ENCODE measurements at places on chromosomes 16 and 17.
A peak's percentile ranks its signal among the peaks of the same experiment; 100 is the strongest.

DNA sequence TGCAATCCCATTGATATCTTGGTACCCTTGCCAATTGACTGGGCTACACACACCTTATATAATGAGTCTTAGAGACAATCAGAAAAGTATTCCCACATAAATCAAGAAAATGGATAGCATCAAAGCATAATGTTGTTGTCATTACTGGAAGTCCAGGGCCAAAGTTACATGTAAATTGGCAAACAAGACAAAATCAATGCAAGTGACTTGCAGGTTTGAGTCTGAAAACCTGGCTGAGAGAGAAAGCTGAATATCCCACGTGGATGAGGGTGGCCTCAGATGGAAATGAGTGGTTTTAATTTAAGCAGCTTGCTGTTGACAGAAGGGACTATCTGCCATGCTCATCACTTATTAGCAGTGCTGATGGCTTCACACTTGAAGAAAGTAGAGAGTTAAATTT lies 324.0 kb upstream of the MON1B start:
- DNase-seq, result no peak

DNA sequence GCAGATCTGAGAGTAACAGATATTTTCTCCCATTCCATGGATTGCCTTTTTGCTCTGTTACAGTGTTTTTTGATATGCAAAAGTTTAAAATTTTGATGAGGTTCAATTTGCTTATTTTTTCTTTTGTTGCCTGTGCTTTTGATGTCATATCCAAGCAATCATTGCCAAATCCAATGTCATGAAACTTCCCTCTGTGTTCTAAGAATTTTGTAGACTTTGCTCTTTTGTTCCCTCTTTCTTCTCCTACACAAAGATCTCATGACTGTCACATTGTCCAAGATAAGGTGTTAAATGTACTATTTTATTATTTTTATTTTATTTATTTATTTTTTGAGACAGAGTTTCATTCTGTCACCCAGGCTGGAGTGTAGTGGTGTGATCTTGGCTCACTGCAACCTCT lies 18.9 kb upstream of the KCNH6 start:
- DNase-seq, result no peak

GRCh38 chr17:65690626-65691310 lies 129.3 kb upstream of the AXIN2 start:
- DNase-seq, result no peak

DNA sequence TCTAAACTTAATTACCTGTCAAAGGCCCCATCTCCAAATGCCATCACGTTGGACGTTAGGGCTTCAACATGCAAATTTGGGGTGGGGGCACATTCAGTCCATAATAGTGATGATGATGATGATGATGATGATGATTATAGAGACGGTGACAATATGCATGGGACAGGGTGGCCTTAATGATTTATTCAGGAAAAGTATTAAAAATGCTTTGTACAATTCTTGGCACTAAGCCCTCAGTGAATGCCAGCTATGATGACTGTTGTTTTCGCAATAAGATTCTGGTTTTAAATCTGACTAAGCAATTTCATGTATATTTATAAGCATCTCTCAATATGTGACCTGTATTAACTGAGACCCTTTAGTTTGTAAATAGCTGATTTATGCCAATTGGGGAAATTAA lies 106.3 kb downstream of the C16orf95 start:
- no peak for DNase-seq

- no peak for DNase-seq
These were observed 133.5 kb downstream of the SEC14L1 start for GRCh38 chr17:77274096-77274845.

- DNase-seq, result no peak
These were observed 61.5 kb upstream of the B4GALNT2 start for GRCh38 chr17:49071106-49071505.

- DNase-seq, result no peak
These were observed 24.0 kb upstream of the VPS4A start for GRCh38 chr16:69286941-69287713.

DNA sequence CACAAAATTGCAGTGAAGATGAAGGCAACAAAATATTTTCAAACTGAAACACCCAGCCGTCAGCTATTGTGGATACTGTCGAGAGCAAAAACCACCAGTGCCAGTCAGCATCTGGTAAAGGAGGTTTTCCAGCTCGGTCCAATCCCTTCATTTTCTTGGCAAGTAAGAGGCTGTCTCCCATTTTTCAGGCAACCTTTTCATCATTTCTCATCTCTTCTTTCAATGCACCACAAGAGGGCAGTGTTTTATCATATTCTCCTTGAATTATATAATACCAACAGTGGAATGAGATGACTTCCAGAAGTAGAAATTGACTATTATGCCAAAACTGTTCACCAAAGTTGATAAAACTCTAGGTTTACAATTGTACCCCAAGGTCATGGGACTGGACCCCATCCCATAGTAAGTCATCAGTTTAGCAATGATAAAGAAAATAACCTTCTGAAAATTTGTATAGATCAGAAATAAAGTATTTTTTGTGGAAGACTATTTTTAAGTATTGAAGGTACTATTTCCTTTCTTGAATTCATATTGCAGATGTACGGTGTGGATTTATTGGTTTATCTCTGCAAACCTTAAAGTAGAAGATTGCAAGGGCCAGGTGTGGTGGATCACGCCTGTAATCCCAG lies 16.8 kb downstream of the NQO1 start:
- DNase-seq, result no peak

DNA sequence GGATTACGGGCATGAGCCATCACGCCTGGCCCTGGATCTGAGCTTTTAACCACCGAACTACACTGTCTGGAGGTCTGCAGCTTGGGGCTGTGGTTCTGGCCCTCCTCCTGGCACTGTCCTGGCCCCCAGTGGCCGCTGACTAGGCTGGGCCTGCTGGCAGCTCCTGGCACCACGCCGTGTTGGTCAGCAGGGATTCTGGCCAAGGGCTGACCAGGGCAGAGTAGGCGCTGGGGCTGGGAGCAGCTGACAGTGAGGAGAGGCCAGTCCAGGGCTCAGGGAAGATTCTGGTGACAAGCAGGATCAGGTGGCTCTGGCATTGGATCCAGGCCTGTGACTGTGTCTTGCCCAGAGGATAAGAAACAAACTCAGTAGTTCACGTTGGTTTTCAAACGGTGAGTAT lies 14.6 kb downstream of the EEF2K start:
- no peak for DNase-seq

- DNase-seq, result no peak
These were observed 46.6 kb upstream of the CMIP start for GRCh38 chr16:81397879-81398520.

DNA sequence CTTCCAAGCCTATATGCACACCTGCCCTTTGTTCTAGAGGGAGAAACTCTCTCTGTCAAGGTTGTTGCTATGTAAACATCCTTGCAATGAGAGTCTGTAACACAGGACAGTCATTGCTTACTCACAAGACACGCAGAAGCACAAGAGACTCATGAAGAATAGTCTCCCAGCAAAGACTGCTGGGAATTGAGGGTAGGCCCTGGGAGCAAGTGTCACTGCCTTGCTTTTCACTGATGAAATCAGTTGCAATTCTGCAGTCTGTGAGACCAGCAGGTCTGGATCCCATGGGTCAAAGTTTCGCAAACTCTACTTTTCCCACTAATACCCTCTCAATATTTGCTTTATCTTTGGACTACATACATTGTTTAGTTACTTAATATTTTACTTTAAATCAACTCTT lies 177.4 kb downstream of the FTO start:
- DNase-seq, result no peak

DNA sequence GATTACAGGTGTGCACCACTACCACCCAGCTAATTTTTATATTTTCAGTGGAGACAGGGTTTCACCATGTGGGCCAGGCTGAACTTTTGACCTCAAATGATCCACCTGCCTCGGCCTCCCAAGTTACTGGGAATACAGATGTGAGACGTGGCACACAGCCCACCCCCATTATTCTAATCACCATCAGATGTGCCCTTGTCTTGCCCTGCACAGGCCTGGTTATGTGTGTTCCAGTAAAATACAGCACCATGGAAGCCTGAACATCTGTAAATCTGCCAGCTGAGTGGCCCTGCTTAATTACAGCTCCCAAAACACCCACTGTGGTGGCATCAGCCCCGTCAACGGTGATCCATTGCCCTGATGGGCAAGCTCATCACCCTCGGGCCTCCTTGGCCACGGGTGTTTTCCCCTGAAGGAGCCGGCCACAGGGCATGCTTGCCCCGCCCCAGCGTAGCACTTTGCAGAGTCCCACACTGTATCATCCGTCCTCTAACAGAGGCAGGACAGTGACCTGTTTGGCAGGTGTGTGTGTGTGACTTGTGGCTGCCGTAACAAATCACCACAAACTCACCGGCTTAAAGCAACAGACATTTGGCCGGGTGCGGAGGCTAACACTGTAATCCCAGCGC lies 74.5 kb downstream of the RBFOX3 start:
- DNase-seq, result no peak

- DNase-seq, result peak; percentile 75
These were observed 324.7 kb downstream of the SEC14L1 start for GRCh38 chr17:77465358-77466041.

DNA sequence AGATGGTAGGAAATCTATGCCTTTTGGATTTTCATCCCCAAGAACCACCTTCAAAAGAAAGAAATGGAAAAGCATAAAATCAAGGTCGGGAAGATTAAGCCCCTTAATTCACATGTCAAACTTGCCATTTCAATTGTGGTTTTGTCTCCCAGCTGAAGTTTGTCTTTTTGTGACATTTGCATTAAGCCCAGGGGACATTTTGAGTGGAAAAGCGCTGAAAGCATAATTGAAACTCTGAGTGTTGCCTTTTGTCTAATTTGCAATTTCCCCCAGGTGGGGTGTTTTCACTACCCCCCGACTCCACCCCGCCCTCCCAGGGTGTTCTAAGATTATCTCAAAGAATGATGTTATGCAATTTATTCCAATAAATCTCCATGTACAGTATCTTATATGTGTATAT lies 396.2 kb downstream of the CDH13 start:
- DNase-seq, result no peak

- DNase-seq, result no peak
These were observed 14.6 kb upstream of the CNGB1 start for GRCh38 chr16:57985204-57986181.

DNA sequence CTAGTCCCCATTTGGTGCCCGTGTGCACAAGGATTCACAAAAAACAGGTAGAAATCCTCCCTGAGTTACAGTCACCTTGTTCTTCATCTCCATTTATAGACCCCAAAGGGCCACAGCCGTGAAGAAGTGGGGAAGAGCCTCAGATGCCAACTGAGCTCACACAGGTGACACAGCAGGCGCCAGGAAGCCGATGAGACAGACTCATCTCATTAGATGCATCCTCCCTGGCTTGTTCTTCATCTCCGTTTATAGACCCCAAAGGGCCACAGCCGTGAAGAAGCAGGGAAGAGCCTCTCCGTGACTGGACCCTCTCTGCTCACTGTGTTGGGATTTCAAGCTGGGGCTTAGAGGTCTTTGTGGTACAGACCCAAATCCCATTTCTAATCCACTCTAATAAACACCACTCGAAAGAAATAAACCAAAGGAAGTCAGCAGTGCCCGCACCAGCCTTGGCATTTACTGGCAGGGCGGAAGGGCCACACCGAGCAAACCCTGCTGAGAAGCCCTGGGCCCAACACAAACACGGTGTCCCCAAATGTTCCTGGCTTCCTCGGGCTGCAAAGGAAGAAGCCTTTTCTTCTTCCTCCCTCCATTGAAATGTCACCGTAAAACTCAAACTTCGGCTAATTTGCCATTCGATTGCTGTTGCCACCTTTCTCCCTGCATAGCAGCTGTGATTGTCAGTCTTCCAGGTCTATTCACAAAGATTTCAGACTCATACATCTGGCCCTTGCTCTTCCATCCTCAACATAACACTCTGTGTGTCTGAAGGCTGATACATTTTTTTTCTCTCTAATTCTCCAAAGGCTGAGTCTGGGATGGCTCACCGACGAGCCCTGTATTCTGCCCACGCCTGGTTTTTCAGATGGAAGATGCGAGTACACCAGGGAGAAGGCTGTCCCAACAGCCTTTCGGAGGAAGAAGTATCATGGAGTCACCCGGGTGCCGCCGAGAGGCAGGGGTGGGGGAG lies 44.9 kb upstream of the DOC2B start:
- no peak for DNase-seq

DNA sequence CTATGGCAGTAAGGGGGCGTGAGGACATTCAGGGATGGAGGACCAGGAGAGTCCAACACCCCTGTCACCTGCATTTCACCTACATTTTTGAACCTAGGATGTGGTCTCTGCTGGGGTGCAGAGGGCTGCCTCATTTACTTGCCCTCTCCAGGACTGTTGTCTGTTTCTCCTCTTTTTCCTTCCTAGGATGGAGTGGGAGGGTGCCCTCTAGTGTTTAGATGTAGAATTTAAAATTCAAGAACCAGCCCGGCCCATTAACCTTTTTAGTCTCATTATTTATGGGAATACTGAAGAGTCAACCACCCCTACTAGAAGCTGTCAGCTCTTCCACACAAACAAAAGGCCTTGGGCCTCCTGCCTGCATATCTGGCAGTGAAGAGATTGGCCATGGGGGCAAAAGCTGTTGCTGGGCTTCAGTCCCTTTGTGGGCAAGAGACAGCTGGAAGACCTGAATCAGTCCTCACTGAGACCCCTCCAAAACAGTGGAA lies 2.5 kb upstream of the STARD3 start:
- no peak for DNase-seq

DNA sequence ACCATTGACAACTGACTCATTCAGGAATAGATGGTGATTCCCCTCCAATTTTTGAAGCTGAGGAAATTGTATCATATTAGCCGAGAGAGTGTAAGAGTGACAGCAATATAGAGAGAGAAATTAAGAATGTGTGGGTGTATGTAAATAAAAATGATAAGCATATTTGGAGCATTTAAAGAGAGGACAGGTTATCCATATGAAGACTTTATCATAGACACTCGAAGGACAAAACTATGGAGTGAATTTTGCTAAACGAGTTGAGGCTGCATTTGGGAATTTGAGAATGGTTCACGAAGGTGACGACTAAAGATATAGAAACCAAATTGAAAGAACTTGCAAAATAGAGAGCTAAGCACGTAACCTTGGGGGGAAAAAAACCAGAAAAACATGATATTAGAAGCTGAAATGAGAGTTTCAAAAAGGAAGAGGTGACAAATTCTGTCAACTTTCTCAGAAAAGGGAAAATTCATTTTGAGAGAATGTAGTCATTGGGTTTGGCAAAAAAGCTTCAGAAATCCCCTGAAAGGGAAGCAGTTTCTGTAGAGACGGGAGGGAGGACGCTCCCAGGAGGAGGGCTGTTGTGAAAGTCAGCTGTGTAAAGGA lies 129.7 kb downstream of the KCNJ2 start:
- DNase-seq, result no peak

- DNase-seq, result no peak
These were observed 655.8 kb upstream of the EEF2KMT start for GRCh38 chr16:5753381-5753780.

DNA sequence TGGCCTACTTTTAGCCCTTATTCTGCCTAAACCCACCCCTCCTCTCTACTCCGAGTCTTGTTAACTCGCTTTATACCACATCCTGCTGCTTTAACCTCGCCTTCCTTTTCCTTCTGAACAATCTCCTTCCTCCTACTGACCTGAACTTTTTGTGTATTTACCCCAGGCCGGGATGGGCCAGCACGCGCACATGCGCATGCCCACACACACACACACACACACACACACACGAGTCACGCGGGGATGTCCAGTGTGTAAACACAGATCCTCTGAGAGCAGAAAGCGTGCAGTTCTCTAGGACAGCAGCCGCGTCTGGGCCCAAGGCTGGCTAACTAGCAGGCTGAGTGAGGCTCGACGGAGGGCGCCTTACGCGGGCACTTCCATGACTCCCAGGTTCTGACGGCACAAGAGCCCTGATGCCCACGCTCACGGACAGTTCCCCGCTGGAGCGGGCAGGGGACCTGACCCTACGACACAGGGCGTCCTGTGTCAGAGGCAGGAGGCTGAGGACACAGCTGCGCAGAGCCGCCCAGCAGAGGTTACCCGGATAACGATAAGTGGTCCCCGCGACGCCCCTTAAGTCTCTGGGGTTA lies 610 bp downstream of the PIK3R5 start:
- DNase-seq, result peak; percentile 53
